ENCODE measurements at places on chromosomes 16 and 17.

DNA sequence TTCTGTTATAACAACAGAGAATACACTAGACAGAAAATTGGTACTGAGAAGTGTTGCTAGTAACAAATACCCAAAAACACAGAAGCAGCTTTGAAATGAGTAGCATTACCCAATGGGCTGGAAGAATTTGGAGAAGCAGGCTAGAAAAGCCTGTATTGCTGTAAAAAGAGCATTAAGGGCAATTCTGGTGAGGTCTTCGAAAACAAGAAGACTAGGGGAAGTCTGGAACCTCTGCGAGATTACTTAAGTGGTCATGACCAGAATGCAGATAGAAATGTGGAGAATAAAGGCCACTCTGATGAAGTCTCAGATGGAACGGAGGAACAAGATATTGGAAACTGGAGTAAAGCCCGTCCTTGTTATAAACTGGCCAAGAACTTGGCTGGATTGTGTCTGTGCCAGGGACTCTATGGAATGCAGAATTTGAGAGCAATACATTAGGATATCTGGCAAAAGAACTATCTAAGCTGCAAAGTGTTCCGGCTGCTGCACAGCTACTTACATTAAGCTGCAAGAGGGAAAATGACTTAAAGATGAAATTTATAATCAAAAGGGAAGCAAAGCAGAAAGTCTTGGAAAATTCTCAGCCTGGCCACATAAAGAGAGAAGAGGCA lies 44.9 kb upstream of the PEMT start:
- DNase-seq, result no peak

DNA sequence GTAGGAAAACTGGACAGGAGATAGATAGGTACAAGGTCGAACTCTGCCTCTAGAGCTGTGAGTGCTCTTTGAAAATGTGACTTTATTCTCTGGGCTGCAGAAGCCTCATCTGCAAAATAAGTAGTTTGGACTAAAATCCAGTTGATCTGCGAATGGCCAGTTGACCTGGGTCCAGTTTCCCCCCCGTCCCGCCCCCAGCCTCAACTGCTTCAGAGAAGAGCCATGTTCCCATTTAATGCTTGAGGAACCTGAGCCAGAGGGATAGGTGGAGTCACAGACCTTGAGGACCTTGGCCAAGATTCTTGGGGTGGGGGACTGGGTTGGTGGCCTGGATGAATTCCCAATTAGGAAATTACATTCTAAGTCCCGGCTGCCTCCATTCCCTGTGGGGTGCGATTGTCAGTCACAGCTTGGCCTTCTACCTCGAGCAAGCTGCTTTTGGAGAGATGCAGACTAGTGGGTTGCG lies 14.1 kb downstream of the TBX2 start:
- no peak for DNase-seq

DNA sequence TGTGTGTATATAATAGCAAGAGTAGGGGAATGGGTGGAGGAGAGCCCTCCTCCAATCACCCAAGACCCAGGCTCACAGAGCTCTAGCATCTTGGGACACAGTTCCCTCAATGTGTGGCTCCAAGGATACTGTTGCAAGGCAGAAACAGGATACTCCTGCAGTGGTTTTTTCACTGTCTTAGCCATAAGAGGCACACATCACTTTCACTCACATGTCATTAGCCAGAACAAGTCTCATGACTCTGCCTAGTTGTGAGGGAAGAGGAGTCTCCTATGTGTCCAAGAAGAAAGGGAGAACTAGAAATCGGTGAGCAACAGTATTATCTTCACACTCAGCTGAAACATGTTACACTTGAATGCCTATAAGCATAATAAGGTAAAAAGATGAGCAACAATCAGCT lies 11.1 kb upstream of the NUDT7 start:
- DNase-seq, result no peak

- no peak for DNase-seq
Measured at GRCh38 chr17:79813297-79814126, 16.6 kb upstream of the CBX8 start.

GRCh38 chr16:27102701-27103575 lies 36.2 kb downstream of the C16orf82 start:
- no peak for DNase-seq

- DNase-seq, result no peak
Measured at GRCh38 chr16:14641926-14642325, 9.2 kb downstream of the BFAR start.

GRCh38 chr17:71634376-71634775 lies 486.4 kb upstream of the SOX9 start:
- DNase-seq, result no peak

DNA sequence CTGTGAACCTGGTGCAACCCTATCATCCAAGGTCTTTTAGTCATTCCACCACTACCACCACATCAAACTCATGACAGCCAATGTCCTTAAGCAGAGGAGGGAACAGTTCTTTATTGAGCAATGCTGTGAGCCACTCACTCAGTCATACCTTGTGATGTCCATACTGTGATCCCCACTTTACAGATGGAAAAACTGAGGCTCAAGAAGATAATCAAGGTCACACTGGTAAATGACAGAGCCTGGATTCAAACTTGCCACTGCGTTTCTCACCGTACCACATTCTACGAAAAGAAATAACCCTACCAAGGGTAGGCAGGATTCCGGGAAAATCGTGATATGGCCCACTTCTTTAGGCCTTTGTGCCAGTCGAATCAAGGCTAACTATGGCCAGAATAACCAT lies 172.6 kb downstream of the CCT6B start:
- DNase-seq, result no peak

GRCh38 chr16:88846088-88846487 lies 10.7 kb downstream of the GALNS start:
- no peak for DNase-seq

DNA sequence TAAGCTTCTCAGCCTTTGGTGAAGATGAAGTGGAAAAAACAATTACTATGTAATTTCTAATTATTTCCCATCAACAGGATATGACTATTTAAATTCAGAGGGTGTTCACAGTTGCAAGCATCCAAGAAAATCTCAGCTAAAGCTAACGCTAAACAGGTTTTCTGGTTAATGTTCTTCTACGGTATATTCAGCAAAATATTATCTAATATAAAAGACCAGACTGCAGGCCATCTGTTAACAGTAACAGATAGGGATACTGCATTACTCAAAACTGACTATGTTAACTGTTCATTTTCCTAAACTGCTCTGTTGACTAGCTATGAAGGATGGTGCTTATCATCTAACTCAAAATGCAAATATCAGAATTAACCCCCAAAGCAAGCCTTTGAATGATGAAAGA lies 32.8 kb downstream of the GLG1 start:
- DNase-seq, result no peak

DNA sequence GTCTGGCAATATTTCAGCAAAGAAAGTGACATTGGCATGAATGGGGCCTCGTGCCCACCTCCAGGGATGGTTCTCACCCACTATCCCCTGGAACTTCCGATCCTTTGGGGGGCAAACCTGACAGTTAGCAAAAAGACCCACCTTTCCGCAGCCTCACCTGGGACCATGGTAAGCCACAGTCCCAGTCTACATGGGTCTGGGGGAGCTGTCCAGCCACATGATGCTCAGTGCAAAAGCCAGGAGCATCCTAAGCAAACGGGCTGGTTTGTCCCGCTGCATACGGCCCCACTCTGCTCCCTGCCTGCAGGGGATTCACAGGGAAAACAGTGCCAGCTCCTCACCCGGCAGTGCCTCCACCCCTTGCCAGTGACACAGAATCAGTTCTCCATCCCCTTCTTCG lies 19.3 kb downstream of the AIPL1 start:
- DNase-seq, result no peak

Measured in CD4-positive, alpha-beta T cell treated with Interferon alpha-2 for 1 hour (primary cell).